Motor neuron (in vitro differentiated cells): ENCODE measurements at places on chromosomes 1 and 21. TPM values are rescaled to one million over a fixed set of nuclear protein-coding genes. Genes with fewer than 3 reads are reported as not detected.

Gene CYYR1
- total RNA-seq = 0.15 and 0.24 TPM in 2 replicates

Gene BRDT
- total RNA-seq = 0.49 and 0.62 TPM in 2 replicates

Gene SPATA17
- total RNA-seq = 3.8 and 5.6 TPM in 2 replicates

Gene F11R
- total RNA-seq = 0.94 and 1.4 TPM in 2 replicates

Gene DDR2
- 3.5 and 4.3 TPM in 2 replicates for total RNA-seq
